NCI-H1436 (cell line): ENCODE measurements at places on chromosomes 1 and 21.

DNA sequence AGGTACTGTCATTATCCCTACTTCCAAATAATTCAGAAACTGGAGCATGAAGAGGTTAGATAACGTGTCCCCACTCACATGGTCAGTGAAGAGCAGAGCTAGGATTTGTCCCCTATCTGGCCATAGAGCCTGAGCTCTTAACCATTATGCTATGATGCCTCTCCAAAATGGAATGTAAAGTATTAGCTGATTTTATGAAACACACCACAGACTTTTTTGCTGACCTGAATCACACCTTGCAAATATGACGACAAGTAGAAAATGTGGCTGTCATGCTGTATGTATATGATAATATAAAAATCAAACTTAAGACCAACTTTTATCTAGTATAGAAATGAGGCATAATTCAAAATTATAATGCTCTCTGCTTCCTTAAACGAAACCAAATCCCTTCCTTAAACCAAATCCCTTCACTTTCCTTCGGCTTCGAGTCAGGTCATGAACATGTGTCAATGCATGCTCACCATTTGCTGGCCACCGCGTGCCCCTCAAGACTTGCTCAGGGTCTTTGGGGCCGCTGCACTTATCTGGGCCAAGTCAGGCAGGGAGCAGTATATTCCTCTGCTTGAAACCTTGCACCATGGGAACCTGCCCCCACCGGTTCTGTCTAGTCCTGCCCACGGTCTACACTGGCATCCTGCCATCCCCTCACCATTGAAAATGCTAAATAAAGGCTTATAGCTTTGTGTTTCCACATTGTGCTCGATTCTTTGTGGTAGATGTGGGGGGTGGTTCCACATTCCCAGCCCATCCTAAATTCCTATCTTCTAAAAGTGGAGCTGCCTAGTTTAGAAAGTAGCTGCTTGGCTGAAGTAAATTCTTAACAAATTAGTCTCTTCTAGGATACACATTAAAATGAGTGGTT lies 1.6 kb upstream of the TMCC2 start:
- no peak for DNase-seq

GRCh38 chr1:189212606-189213005 lies 1265.1 kb downstream of the BRINP3 start:
- DNase-seq = no peak

DNA sequence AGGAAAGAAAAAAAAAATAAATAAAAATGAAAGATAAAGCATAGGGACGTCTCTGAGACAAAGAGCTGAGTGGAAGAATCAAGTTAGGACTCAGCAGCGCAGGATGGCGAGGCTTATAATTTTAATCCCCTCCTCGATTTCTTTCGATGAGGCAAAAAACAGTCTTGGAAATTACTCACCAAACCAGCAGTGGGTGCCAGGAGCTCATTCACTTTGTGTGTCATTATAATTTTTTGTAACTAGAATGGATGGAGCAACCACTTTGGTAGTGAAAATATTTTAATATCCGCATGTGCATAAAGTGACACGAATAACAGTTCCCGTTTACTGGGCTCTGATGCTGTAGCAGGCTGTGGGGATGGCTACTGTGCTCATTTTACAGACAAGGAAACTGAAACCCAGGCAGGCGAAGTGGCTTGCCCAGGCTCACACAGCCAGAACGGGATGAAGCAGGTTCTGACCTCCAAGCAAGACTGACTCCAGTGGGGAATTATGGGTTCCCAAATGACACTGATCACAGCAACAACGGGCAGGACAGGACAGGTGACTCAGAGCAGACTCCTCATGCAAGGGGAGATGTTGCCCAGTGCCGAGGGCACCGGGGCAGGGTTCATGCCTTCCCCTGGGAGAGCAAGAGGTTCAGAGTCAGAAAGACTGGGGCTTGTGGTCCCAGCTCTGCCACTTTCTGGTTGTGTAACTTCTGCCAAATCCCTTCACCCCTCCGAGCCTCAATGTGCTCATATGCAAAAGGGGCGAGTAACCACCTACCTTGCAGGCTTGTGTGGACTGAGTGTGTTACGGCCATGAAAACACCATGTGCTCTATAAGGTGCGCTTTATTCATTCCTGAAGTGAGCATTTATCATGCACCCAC lies 63.6 kb downstream of the RUNX3 start:
- DNase-seq = no peak

DNA sequence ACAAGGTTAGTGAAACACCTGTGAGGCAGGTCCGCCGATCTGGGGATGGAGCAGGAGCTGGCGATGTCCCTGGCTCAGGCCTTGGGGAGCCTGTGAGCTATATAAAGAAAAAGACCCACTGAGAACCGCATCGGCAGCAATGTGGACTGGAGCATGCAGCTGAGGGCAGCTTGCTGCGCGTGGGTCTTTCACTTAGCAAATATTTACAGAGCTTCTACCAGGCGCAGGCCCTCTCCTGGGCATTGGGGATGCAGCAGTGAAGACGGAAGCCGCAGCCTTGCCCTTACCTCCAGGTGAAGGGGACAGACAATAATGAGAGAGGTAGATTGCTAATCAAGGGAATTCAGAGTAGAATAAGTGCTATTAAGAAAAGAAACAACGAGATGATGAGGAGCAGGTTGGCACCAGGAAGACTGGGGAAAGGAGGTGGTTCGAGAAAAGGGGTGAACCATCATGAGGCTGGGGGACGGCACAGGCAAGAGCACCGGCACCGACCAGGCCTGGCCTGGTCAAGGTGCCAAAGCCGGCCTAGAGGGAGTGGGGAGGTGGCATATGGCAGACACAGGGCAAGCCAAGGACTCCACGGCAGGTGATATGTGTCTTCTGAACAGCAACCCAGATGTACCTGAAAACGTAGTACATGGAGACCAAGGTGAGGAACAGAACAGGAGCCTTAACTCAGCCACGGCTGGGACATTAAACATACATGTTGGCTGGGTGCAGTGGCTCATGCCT lies 60.7 kb upstream of the PAX7 start:
- DNase-seq = no peak

- no peak for DNase-seq
These were observed 707.2 kb upstream of the ADAMTS5 start for GRCh38 chr21:27674041-27674615.

GRCh38 chr1:208047476-208047934 lies 136.6 kb upstream of the CD34 start:
- no peak for DNase-seq

DNA sequence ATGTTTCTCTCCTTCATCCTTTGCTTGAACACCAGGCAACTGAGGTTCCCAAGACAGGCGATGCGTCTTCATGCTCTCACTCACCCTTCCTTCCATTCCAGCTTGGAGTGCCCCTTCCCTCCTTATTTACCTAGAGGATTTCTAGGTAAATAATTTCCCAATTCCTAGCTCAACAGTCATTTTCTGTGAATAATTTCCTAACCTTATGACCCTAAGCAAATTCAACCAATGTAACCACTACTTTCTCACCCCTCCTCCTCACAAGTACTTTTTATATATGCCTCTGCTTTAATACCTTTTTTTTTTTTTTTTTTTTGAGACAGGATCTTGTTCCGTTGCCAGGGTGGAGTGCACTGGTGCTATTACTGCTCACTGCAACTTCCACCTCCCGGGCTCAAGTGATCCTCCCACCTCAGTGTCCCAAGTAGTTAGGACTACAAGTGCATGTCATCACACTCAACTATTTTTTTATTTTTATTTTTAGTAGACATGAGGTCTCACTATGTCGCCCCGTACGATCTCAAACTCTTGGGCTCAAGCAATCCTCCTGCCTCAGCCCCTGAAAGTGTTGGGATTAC lies 86.7 kb downstream of the USP24 start:
- DNase-seq = no peak

- no peak for DNase-seq
These were observed 8.8 kb upstream of the SETDB1 start for GRCh38 chr1:150917387-150917786.

GRCh38 chr1:119656410-119656955 lies 8.4 kb upstream of the ZNF697 start:
- DNase-seq = no peak

GRCh38 chr1:42876009-42876408 lies 29.6 kb downstream of the ZNF691 start:
- peak; percentile 31 for DNase-seq

DNA sequence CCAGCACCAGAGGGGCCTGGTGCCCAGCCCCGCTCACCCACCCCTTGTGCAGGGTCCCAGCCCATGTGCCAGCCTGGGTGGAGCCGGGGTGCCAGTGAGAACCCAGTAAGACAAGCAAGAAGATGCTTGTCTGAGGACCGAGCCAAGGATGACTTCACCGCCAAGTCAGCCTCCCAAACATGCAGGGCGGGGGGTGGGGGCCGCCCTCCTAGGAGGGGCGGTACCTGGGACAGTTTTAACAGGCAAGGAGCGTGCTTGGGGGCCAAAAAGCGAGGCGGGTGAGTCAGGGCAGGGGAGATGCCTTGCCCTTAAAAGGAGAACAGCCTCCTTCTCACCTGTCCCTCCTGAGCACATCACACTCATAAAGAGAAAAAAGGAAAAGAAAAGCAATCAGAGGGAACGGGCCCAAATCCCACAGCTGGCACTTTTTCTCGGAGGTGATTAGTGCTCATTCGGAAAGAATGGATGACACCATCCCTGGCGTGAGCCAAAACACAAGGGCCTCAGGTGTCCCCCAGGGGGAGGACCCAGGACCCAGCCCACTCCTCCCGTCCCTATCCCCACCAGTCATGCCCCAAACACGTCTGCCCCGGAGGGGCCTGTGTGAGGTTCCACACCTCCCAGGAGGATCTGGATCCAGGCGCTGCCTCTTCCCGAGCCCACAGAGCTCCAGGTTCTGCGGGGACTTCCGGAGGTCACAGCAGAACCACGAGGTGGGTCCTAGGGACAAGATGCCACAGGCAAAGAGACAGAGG lies 77.6 kb upstream of the IFFO2 start:
- no peak for DNase-seq

DNA sequence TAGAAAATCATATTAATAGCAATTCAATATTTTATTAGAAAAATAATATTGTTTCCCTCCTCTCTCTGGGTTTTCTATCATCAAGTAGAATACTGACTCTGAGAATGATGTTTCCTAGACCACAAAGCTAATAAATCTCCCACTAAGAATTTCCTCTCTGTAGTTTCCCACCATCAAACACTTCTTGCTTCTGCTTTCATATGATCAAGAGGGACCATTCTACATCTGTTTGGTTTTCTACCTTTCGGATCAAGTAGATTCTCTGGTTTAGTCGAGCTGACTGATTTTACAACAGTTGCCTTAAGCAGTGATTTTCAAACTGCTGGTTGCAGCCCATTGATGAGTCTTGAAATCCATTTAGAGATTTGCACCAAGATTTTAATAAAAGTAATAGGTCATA lies 240.2 kb upstream of the PTBP2 start:
- DNase-seq = no peak

DNA sequence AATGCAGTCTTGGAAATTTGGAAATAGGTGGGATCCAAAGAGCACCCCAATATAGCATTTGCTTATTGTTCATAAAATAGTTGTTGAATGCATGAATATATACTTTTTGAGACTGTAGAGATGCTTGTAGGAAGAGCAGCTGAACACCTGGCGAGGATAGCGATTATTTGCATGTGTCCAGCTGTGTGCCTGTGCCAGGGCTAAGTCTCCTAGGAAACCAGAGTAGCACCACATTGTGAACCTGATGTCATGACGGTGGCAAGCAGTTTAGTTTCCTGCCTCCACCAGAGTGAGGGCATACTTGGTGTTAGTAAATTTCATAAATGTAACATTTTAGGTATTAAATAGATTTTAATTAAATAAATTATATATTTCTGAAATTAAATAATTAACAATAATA lies 37.3 kb upstream of the IRF2BP2 start:
- DNase-seq = no peak

- DNase-seq = peak; percentile 83
These were observed 66.5 kb downstream of the SH3BGR start for GRCh38 chr21:39518055-39518846.

GRCh38 chr1:27598902-27599528 lies 4.9 kb downstream of the AHDC1 start:
- peak; percentile 75 for DNase-seq

DNA sequence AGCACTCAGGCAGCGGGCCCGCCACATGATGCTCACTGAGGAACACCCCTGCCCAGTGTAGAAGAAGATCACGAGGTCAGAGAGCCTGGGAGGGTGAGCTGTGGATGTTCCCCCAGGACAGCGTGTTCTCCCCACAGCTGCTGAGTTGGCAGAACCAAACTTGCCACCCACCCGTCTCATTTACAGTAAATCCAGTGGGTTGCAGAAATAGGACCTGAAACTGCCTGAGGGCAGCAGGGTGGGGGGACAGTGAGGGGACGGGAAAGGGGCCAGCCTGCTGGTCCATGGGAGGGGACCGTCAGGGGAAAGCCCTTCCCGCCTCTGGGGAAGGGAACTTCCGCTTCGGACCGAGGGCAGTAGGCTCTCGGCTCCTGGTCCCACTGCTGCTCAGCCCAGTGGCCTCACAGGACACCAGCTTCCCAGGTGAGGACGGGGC lies at the start of gene C1QB:
Gene C1QB, plus strand, starts transcription at position 356 of the 436 bp plus-strand sequence. CDS start 6,227 bp downstream, outside the sequence.
- no peak for DNase-seq

GRCh38 chr1:177209357-177209756 lies 38.6 kb downstream of the BRINP2 start:
- DNase-seq = no peak

DNA sequence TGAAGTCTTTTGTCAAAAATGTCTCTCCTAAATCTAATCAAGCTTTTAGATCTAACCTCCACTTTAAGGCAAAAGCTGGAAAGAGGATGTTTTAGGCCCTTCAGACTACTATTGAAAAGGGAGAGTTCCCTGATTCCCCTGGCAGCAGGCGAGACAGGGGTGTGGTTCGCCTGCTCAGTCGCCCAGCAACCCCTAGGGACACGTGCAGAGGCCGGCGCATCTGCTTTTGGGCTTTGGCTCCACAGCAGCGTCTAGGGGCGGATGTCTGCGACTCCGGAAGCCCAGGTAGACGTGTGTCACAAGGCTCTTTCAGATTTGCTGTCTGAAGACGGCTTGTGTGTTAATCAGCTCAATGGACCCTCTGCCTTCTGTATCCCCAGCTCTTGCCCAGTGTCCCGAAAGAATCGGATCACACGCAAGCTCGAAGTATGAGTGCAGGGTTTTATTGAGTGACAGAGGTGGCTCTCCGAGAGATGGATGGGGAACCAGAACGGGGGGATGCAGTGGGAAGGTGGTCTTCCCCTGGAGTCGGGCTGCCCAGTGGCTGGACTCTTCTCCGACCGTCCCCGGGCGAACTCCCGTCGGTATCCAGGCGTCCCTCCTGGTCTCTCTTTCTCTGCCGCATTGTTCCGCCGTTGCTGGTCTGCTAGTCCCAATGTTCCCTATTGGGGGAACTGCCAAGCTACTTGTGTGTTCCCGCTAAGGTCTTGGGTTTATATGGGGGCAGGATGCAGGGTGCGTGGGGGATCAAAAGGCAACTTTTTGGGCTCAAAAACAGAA lies 45.5 kb downstream of the OLFML2B start:
- DNase-seq = no peak

DNA sequence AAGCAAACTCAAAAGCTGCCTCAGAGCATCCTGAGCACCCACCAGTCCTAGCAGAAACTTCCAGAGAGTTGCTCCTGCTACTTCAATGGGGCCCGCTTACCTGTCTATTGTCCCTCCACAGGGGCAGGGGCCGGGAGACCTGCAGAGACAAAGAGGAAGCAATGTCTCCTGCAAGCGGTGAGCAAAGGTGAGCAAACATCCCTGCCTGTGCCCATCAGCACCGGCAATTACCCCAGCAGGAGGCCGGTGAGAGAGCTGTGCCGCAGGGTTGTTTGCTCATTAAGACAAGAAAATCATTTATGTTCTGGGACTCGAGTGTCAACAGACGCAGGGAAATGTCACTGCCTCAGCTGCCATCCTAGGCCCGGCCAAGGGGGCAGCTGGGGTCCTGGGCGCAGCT lies 53.8 kb upstream of the TARDBP start:
- peak; percentile 32 for DNase-seq
